ENCODE measurements at places on chromosomes 12 and 14. TPM values are rescaled to one million over a fixed set of nuclear protein-coding genes. Genes with fewer than 3 reads are reported as not detected.
A peak's percentile ranks its signal among the peaks of the same experiment; 100 is the strongest.

ART4 gene
- total RNA-seq, result not detected

FAM90A1 gene
- not detected for total RNA-seq

BCL11B gene
- not detected for total RNA-seq

PRB2 gene
- total RNA-seq, result not detected

PIWIL1 gene
- total RNA-seq, result not detected

KDM5A gene
- total RNA-seq, result 25.1 TPM

TAS2R42 gene
- not detected for total RNA-seq

PTPRQ gene
- 0.11 TPM for total RNA-seq

PSMC6 gene
- total RNA-seq, result 108 TPM

OTOGL gene
- 1.3 TPM for total RNA-seq

SYCP3 gene
- total RNA-seq, result not detected

SLC7A8 gene
- 6.7 TPM for total RNA-seq

GTF2H3 gene
- total RNA-seq, result 38.7 TPM

KLRC1 gene
- total RNA-seq, result not detected

NUP37 gene
- total RNA-seq, result 39.4 TPM

RNASE8 gene
- total RNA-seq, result not detected

- H3K27me3 ChIP-seq, result no peaks in the 10 kb centered on the region
- no peak overlapping the region for H3K4me3 ChIP-seq
- peaks cover 11% of the 10 kb centered on the region for H3K4me1 ChIP-seq
- H3K27ac ChIP-seq, result no peak overlapping the region
Measured at GRCh38 chr12:90004319-90005074, 295.9 kb upstream of the ATP2B1 start.

DNA sequence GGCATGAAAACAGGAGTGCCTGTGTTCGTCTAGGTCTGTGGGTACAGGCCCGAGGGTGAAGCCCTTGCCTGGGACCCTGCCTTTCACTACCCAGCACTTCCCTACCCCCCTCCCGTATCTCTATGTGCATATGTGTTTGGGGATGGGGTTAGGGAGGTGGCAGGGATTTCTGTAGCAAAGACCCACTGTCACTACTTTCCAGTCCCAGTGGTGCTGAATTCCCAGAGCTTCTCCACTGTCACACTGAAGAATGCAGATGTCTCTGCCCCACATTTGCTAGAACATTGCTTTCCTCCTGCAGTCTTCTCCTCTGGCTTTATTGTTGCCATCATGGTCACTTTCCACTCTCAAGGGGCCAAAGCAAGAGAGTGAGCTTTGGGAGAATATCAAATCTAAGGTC lies 203.9 kb downstream of the MYRFL start:
- H3K4me3 ChIP-seq, result no peak overlapping the region
- no peak overlapping the region for H3K27ac ChIP-seq
- H3K36me3 ChIP-seq, result no peaks in the 10 kb centered on the region
- DNase-seq, result no peak

- no peak overlapping the region for H3K27ac ChIP-seq
- H3K4me1 ChIP-seq, result no peaks in the 10 kb centered on the region
- H3K27me3 ChIP-seq, result no peaks in the 10 kb centered on the region
Measured at GRCh38 chr14:98651037-98651436, 621.0 kb downstream of the BCL11B start.

DNA sequence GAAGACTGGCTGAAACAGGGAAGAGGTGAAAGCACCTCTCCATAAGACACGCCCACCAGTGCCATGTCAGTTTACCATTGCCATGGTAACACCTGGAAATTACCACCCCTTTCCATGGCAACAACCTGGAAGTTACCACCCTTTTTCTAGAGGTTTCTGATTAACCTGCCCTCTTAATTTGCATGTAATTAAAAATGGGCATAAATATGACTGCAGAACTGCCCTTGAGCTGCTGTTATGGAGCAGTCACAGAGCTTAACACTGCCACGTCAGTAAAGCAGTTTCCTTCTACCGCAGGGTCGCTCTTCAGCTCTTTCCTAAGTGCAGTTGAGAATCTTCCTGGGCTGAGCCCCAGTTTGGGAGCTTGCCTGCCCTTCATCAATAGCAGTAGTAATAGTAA lies 55.2 kb downstream of the RASSF3 start:
- H3K4me3 ChIP-seq, result no peak overlapping the region
- H3K4me1 ChIP-seq, result 0 out of 2 replicates have a peak, but pooled peaks cover under 1% of the 10 kb centered on the region
- H3K27me3 ChIP-seq, result no peaks in the 10 kb centered on the region
- no peak overlapping the region for H3K27ac ChIP-seq

GRCh38 chr14:100619396-100620254 lies 32.4 kb upstream of the BEGAIN start:
- no peak for DNase-seq
- no peaks in the 10 kb centered on the region for H3K36me3 ChIP-seq
- peaks cover 75% of the 10 kb centered on the region for H3K27me3 ChIP-seq
- H3K4me1 ChIP-seq, result no peaks in the 10 kb centered on the region

DNA sequence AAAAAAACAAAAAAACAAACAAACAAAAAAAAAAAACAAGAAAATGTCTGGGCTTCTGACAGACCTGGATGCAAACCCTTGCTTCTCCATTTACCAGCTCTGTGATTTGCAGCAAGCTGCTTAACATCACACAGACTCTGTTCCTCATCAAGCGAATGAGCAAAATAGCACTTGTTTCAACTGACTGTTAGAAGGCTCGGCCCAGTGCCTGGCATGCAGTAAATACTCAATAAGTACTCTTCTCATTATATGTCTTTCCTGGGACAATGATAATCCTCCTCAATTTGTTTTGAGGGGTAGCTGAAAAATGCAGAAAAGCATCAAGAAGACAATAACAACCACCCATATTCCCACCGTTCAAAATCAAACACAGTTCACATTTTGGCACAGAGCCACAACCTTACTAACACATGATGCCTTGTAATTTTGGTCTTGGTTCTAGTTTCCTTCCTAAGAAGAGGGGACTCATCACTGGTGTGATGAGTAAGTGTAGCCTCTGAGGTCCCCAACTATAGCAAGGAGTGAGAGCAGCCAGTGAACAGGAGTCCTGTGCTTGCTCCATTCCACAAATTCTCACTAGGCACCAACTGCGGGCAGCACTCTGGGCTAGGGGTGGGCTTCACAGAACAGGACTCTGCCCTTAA lies 60.4 kb downstream of the TTC7B start:
- peak; percentile 40 for DNase-seq
- no peaks in the 10 kb centered on the region for H3K27me3 ChIP-seq
- no peak overlapping the region for H3K27ac ChIP-seq
- H3K4me3 ChIP-seq, result no peak overlapping the region
- peaks cover 11% of the 10 kb centered on the region for H3K4me1 ChIP-seq

GRCh38 chr14:100586403-100587085 lies 673 bp downstream of the BEGAIN start:
- no peak overlapping the region for H3K27ac ChIP-seq
- H3K27me3 ChIP-seq, result peaks cover 17% of the 10 kb centered on the region
- DNase-seq, result peak; percentile 49
- H3K4me1 ChIP-seq, result no peaks in the 10 kb centered on the region

GRCh38 chr14:40697231-40697630 lies 909.4 kb upstream of the LRFN5 start:
- no peaks in the 10 kb centered on the region for H3K4me1 ChIP-seq
- no peaks in the 10 kb centered on the region for H3K36me3 ChIP-seq
- H3K4me3 ChIP-seq, result no peak overlapping the region
- H3K27me3 ChIP-seq, result no peaks in the 10 kb centered on the region
- DNase-seq, result peak; percentile 2

- no peak for DNase-seq
- no peak overlapping the region for H3K27ac ChIP-seq
- no peaks in the 10 kb centered on the region for H3K4me1 ChIP-seq
- no peaks in the 10 kb centered on the region for H3K27me3 ChIP-seq
Measured at GRCh38 chr14:50122291-50122690, 5.9 kb upstream of the VCPKMT start.

DNA sequence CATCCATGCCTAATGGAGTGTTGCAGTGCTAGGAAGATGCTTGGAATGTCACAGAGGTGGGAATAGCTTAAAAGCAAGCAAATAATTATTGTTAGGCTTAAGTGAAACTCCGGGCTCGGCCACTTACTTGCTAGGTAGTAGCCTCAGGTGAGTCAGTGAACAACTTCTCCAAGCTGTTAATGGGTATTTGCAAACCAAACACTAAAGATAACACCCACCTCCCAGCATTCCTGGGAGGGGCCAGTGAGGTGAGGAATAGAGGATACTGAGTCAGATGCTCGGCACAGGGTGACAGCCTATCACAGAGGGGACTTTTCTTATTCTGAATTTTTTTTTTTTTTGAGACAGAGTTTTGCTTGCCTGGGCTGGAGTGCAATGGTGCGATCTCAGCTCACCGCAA lies 151.2 kb upstream of the RFLNA start:
- no peaks in the 10 kb centered on the region for H3K4me1 ChIP-seq
- no peak overlapping the region for H3K27ac ChIP-seq
- DNase-seq, result no peak
- no peak overlapping the region for H3K4me3 ChIP-seq

- H3K4me3 ChIP-seq, result no peak overlapping the region
- H3K36me3 ChIP-seq, result no peaks in the 10 kb centered on the region
- H3K27ac ChIP-seq, result no peak overlapping the region
Measured at GRCh38 chr14:106875503-106875902, 1349.1 kb downstream of the TMEM121 start.

GRCh38 chr14:65958664-65959562 lies 527.3 kb upstream of the CCDC196 start:
- no peak overlapping the region for H3K4me3 ChIP-seq
- H3K4me1 ChIP-seq, result no peaks in the 10 kb centered on the region
- H3K27me3 ChIP-seq, result peaks cover 8% of the 10 kb centered on the region
- peak; percentile 54 for DNase-seq
- no peaks in the 10 kb centered on the region for H3K36me3 ChIP-seq

DNA sequence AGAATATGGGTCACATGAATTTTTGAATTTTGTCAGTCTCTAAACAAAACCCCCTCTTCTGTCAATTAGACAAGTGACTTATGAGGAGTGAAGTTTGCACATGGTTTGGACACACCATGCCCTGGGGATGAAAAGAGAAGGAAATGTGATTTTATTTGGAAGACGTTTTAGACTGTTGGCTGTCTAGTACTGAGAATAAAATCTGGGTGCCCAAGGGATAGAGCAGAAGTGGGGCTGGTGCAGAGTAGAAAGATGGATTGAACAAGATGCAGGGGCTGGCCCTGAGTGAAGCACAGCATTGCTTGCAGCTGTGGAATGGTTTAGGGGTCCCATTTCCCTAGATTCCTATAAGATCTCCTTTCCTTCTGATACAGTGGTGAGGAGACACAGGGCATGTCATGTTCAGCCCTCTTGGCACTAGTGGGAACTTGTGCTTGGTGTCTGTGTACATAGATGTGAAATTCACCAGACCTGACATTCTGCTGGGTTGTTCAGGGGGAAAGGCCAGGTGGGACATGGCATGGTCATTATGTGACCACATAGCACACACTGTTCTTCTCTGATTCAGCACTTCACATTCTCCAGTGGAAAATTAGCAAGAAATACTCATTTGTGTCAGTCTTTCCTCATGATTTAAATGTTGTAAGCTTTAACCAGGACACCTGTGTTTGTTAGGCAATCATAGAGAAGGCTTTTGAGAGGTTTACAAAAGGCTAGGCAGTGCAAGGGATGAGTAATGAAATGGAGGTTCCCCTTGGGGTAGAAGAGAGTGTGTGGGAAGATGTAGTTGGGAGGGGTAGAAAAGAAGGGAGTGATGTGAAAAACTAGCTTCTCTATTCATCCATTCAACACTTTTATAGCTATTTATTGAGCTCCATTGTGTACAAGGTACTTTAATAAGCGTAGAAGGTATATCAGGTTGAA lies 202.3 kb upstream of the IGF1 start:
- no peaks in the 10 kb centered on the region for H3K36me3 ChIP-seq
- H3K27me3 ChIP-seq, result no peaks in the 10 kb centered on the region
- DNase-seq, result no peak
- H3K4me1 ChIP-seq, result no peaks in the 10 kb centered on the region

DNA sequence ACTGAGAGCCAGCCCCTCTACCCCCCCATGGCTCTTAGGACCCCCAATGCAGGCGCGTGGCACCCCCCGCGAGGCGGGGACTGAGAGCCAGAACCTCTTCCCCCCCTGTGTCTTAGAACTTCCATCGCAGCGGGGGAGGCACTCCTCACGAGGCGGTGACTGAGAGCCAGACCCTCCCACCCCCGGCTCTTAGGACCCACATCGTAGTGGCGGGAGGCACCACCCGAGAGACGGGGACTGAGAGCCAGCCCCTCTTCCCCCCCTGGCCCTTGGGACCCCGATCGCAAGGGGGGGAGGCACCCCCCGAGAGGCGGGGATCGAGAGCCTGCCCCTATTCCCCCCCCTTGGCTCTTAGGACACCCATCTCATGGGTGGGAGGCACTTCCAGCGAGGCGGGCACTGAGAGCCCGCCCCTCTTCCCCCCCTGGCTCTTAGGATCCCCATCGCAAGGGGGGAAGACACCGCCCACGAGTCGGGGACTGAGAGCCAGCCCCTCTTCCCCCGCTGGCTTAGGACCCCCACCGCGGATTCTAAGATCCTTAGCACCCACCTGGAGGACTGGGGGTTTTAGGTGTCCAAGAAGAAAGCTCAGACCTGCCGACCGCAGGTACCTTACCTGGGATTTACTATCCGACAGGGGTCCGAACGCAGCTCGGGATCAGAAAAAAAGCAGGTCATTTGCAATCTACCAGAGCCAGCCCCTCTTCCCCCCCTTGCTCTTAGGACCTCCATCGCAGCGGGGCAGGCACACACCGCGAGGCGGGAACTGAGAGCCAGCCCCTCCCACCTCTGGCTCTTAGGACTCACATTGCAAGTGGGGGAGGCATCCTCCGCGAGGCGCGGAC lies 44.9 kb downstream of the DDX11 start:
- no peak overlapping the region for H3K4me3 ChIP-seq
- no peak for DNase-seq
- no peaks in the 10 kb centered on the region for H3K4me1 ChIP-seq
- H3K27ac ChIP-seq, result no peak overlapping the region

DNA sequence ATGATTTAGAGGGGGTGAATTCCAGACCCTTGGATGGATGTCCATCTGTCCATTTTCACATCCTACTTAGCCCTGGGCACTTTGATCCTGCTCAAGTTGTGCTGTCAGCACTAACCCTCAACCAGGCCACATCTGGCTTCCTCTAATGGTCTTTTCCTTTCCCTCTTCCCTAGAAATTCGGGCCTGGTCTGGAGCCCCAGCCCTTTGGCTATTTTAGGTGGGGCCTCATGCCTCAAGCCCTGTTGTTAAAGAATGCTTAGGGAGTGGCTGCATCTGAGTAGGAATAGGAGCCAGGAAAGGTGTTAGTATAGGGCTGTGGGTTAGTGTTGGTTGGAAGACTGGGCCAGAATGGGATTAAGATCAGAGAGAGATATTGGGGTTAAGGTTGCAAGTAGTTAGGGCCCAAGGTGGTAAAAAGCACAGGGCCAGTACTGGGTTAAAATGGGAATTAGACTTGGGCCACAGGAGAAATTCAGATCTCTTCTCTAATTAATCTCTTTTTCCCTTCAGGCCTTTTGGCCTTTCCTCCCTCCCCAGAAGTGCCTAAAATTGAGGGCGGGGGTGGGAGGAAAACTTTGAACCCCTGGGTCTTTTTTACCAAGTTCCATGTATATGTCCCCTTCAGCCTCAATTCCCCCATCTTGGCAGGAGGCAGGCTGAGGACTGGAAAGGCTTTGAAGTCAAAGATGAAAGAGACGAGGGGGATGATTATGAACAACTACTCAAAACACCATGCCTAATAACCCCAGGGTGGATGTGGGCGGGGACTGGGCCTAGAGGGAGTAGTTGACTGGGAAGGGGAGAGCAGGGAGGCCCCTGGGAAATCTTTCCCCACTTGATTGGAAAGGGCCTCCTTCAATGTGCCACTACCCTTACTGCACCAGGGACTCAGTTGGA lies 4.0 kb upstream of the ZNF385A start:
- no peaks in the 10 kb centered on the region for H3K27me3 ChIP-seq
- no peak overlapping the region for H3K4me3 ChIP-seq
- no peak overlapping the region for H3K27ac ChIP-seq
- H3K4me1 ChIP-seq, result peaks cover 1% of the 10 kb centered on the region
- H3K36me3 ChIP-seq, result peaks cover 4% of the 10 kb centered on the region

GRCh38 chr14:102085488-102085887 lies 1.4 kb downstream of the HSP90AA1 start:
- H3K27ac ChIP-seq, result no peak overlapping the region
- DNase-seq, result peak; percentile 26
- H3K36me3 ChIP-seq, result peaks cover 55% of the 10 kb centered on the region
- no peaks in the 10 kb centered on the region for H3K27me3 ChIP-seq
